Stromal cell of bone marrow (primary cell): ENCODE measurements at places on chromosomes 16 and 17.
A peak's percentile ranks its signal among the peaks of the same experiment; 100 is the strongest.

DNA sequence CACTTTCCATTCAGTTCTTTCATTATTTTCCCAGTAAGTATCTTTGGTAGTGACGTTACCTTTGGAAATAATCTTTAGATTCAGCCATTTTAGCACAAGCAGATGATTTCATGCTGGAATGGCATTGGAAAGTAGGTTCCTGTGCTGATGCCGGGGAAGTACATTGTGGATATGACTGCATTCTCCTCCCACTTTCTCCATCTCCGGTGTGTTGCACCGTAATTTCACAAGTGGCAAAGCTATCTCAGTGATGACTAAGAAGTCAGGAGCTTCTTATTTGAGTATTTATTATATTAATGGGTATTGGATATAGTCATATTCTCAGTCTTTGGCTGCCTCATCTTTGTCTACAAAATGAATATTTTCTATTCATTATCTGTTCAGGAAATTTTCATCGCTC, 69.8 kb downstream of the MRTFB start:
- DNase-seq, result no peak

GRCh38 chr16:1818204-1818872, 8.3 kb downstream of the HAGH start:
- no peak for DNase-seq

GRCh38 chr16:12092544-12092921, 116.0 kb downstream of the SNX29 start:
- peak; percentile 72 for DNase-seq

- no peak for DNase-seq
Observed at GRCh38 chr17:3838206-3838605, 7.8 kb downstream of the NCBP3 start.

DNA sequence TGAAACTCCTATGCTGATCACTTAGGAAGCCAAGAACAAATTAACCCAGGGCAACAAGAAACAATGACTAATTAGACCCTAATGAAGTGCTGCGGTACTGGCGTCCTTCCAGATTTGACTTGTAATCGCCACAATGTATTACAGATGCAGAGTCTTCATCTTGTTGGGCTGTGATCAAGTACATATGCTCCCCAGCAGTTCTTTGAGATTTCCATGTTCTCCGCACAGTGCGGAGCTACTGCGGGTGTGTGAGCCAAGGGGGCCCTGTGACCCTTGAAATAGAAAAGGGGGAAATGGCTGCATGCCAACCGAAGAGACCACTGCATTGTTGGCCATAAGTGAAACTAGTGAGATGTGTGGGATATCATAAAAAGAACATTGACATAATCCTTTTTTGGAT, 469.9 kb downstream of the MAF start:
- DNase-seq, result no peak

GRCh38 chr17:5513628-5514027, 27.3 kb downstream of the MIS12 start:
- DNase-seq, result no peak

DNA sequence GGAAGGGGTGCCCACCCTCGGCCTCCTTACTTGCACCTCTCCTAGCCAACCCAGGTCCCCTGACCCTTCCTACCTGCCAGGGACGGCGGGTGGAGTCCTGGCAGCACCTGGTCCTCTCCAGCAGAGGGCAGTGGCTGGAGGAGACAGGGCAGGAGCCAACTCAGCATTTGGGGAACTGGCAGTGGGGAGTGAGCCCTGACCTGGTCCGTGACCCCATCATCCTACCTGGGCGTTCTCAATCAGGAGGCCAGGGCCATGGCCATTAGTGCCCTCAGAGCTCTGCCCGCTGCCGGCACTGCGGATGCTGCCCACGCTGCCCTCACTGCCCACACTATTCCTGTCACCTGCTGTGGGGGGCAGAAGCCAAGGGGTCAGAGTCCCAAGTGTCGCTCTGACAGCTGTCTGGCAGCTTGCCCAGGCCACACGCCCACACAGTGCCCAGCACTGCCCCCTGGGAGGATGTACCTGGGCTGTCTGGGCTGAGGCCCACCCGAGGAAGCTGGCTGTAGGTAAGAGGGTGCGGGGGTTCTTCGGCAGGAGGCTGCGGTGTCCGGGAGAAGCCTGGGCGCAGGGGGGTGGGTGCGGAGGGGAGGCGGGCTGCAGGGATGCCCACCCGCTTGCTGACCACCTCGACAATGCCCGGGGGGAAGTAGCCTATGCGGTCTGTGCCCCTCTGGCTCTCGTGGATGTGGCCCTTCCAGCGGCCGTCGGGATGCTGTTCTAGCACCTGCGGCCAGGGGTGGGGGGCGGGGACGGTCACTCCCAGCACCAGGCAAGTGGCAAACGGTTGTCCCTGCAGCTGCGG, 10.8 kb downstream of the CASKIN2 start:
- DNase-seq, result no peak

GRCh38 chr17:68640242-68640989, 39.2 kb upstream of the FAM20A start:
- DNase-seq, result peak; percentile 48

DNA sequence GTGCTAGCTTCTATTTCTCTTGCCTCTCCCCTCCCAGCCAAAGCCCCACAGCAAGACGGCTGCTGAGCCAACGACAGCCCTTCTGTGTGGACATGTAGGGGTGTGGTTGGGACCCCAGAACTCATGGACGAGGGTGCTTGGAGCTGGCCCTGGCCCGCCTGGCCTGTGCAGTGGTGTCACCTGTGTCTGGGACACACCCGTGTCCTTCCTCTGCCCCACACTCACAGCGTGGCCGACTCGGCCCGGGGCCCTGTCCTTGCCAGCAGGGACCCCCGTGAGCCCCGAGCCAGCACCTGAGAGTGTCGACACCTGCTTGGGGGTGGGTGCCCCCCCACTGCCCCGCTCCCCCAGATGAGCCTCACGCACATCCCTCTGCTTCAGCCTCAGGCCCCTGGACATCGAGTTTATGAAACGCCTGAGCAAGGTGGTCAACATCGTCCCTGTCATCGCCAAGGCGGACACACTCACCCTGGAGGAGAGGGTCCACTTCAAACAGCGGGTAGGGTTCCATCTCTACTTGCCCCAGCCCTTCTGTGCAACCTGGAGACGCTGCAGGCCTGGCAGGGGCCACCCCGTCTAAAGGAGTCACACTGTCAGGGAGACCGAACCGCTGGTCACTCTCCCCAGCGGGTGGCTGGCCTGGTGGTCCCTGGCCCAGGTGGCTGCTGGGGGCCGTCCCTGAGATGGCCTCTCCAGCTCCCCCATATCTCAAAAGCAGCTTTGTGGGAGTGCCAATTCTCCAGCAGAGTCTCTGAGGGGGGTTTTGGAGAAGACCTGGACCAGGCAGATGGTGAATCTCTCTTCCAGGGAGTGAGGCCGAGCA, 349.8 kb downstream of the SEC14L1 start:
- DNase-seq, result no peak

GRCh38 chr17:75904749-75905521, at the start of gene MRPL38:
MRPL38 (minus strand) TSS chr17:75904884; CDS start chr17:75904875, 9 bp downstream.
- DNase-seq, result peak; percentile 69

GRCh38 chr16:30142672-30143346, 19.8 kb upstream of the MAPK3 start:
- no peak for DNase-seq

DNA sequence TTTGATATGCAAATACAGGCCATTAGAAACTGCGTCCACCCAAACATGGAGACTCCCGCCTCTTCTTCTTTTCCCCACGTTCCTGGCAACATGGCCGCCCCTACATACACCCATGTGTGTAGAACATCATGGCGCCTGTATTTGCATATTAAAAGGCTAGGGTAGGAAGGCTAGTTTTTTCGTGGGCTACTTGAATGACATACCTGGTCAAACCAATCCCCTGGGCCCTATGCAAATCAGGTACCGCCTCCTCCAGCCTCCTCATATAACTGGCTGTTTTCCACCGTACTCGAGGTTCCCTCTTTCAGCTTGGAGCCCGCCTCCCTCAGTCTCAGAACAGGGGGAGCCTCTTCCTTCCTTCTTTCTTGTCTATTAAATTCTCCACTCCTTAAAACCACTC, 840 bp upstream of the CD300LB start:
- no peak for DNase-seq

DNA sequence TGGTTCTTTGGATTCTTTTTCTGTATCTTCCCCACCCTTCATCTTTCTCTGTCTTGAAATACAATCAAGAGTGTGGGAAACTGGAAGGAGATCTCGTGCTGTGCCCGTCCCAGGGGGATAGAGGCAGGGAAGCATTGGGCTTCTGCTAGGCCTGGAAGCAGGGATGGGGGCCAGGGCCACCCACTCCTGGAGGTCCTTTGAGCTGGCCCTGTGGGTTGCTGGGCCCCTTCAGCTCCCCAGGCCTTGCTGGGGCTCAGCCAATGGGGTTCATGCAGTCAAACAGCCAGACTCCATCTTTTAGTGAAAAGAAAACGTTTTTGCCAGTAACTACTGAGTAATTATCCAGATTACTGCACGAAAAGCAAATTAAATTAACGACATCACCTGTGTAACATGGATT, 67.8 kb downstream of the CCDC182 start:
- no peak for DNase-seq

- no peak for DNase-seq
Observed at GRCh38 chr16:80403894-80404293, 136.9 kb upstream of the DYNLRB2 start.

- no peak for DNase-seq
Observed at GRCh38 chr17:861364-861763, 79.2 kb downstream of the MRM3 start.

DNA sequence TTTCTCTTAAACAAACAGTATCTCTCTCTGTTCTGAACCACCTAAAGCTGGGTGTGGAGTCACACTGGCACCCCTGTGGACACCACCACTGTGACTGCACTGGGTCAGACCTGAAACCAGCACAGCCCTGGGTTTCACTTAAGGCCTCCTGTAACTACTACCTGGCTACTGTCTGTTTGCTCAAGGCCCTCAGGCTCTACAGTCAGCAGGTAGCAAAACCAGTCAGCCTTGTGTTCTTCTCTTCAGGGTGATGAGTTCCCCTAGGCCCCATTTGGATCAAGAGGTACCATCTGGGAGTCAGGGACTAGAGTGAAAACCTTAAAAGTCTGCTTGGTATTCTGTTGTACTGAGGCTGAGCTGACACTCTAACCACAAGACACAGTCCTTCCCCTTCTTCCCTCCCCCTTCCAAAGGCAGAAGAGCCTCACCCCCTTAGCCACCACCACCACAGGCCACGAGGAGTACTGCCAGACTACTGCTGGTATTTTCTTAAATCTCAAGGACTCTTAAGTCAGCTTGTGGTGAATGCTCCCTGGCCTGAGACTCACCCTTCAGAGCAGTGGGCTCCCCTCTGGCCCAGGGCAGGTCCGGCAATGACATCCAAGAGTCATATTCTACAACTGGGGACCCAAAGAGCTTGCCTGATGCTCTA, 153.2 kb upstream of the MON1B start:
- no peak for DNase-seq

DNA sequence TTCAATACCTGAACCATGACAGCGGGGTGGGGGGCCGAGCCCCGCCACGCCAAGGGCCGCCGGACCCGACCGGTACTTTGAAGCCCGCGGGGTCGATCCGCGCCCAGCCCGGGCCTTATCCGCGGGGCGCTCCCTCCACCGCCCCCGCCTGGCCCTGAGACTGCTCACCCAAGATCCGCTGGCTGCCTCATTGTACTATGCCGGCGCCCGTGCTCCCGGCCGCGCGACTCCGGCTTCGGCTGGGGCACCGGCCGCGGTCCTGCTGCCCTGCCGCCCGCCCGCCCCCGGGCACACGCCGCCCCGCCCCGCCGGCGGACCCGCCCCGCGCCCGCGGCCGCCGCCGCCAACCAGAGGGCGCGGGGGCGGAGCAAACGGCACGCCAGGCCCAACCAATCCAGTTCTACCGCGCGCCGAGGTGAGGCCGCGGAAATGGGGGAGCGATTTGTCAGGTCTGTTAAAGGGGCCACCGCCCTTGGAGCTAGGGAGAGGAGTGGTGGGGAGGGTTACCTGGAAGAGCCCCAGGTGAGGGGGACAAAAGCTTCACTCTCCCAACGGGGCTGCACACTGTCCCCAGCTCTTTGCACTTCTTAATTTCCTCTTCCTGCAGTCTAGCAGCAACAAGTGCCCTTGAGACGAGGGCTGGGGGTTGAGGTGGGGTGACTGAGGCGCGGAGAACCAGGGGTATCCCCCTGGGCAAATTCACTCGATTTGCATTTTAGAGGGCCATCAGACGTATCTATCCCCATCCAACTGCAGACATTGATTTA, at the start of gene TEX2:
Gene TEX2, minus strand, starts transcription at position 261 of the 767 bp plus-strand sequence. CDS start 49,043 bp downstream, outside the sequence.
- peak; percentile 77 for DNase-seq

- no peak for DNase-seq
Observed at GRCh38 chr17:31696703-31697325, 162.2 kb downstream of the COPRS start.

DNA sequence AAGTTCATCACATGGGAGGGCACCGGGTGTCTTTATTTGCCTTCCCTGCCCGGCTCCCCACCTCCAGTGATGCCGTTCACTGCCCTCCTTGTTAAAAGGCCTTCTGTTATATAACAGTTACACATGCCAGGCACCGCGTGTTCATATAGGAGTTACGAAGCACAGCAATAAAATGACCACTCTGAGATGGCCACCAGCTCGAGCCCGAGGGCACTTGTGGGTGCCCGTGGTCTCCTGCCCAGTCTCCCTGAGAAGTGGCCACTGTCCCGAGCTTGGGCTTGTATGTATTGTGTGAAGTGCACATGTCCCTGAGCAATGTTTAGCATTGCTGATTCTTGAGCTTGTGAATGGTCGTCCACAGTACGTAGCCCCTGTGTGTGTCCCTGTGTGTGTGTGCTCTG, 355.6 kb downstream of the SEC14L1 start:
- DNase-seq, result no peak

DNA sequence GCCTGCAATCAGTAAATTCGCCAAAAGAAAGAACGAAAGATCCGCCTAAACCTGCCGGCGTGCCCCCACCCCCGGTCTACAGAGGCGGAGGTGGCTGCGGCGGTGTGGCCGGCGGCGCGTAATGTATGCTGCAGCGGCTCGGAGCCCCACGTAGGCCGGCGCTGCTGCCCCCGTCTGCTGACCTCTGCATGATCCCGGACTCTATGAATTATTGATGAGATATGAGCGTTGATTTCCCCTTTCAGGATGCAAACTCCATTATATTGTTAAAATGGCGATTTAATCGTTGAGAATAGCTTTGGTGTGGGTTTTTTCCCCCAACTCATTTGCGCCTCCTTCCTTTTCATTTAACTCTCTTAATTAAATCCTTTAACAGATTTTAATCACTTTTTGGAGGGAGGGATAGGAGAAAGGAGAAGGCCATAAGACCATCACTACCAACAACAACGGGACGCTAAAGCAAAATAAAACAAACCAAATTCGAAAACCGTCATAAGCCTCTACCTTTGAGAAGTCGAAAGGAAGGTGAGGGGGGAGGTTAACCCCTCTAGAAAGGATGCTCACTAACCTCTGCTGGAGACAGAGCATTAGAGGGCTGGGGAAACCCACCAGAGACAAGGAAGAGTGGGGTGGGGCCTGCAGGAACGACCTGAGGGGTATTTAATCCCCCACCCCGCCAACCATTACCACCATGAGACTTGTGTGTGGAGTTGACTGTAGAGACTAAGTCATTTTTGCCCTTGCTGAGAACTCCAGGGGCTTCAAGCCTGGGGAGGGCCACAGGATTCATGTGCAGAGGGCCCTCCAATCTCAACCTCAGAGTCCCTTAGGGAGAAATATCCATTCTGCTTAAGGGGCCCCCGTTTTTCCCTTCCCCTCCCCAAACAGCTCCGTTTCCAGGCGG, 3.4 kb downstream of the HOXB3 start:
- DNase-seq, result no peak

- peak; percentile 9 for DNase-seq
Observed at GRCh38 chr17:44898768-44899073, 524 bp downstream of the EFTUD2 start.
